BE2C (cell line): ENCODE measurements at places on chromosomes 13 and 19.

GRCh38 chr19:11355160-11356073, at the start of gene PLPPR2:
Gene PLPPR2 (plus strand): TSS chr19:11355432. CDS start chr19:11357674, 2,242 bp downstream.
- peak; percentile 99 for DNase-seq

- DNase-seq, result no peak
Observed at GRCh38 chr19:5106191-5106726, 137.3 kb downstream of the KDM4B start.

- DNase-seq, result no peak
Observed at GRCh38 chr13:82477436-82477835, 1404.8 kb downstream of the SLITRK1 start.

DNA sequence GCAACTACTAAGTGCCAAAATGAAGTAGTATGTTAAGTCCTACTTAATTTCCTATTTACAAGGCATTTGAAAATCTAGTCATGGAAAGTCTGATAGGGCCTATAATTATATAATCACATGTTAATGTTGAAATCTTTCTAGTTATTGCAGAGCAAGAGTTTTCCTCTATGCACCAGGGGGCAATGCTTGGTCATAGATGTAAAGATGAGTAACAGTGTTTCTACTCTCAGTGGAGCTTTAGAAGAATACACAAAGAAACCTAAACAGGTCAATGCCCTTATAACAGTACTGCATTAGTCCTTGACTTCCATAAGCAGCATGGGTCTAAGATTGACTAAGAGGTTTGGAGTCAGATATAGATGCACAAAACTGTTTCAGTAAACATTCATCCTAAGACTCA, 218.7 kb downstream of the KCTD12 start:
- DNase-seq, result peak; percentile 19

- DNase-seq, result no peak
Observed at GRCh38 chr13:66875264-66875663, 354.9 kb downstream of the PCDH9 start.

GRCh38 chr19:5083547-5083965, 114.6 kb downstream of the KDM4B start:
- no peak for DNase-seq

GRCh38 chr19:14115756-14116155, 1.8 kb downstream of the PRKACA start:
- no peak for DNase-seq

DNA sequence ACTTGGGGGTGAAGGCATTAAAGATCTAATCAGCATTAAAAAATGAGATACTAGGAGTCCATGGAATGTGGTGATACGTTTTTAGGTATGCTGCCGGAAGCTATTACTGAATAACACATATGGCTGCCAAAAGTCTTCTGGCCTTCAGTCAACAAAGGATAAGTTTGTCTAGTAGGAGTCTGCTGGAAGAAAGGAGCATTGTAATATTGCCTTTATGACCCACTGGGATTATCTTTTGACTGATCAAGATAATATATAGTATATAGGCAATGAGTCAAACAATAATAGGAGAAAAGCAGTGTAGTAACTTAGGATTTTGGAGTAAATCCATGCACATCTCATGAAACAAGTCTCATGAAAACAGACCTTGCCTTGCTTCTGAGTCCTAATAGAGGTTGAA, 295.4 kb downstream of the SLITRK6 start:
- DNase-seq, result no peak

- no peak for DNase-seq
Observed at GRCh38 chr19:1944088-1944915, 3.3 kb downstream of the CSNK1G2 start.

GRCh38 chr13:75788481-75788981, 152.4 kb downstream of the LMO7 start:
- DNase-seq, result no peak

- DNase-seq, result peak; percentile 64
Observed at GRCh38 chr19:48724796-48725753, 5.5 kb upstream of the MAMSTR start.

GRCh38 chr19:57850553-57851017, 926 bp downstream of the ZNF587 start:
- peak; percentile 23 for DNase-seq

DNA sequence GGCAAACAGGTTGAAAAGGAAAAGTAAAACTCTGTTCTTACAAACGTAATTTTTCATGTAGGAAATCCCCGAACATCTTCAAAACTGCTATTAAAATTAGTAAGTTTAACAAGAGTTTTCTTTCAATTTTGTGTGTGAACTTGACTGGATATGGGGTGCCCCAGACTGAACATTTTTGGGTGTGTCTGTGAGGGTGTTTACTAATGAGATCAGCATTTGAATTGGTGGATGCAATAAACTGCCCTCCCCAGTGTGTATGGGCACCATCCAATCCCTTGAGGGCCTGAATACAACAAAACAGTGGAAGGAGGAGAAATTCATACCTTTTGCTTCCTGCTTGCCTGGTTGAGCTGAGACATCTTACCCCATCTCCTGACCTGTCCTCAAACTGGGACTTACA, 11.8 kb downstream of the HAUS8 start:
- no peak for DNase-seq

GRCh38 chr19:56321254-56321988, 6.8 kb upstream of the ZSCAN5A start:
- no peak for DNase-seq

DNA sequence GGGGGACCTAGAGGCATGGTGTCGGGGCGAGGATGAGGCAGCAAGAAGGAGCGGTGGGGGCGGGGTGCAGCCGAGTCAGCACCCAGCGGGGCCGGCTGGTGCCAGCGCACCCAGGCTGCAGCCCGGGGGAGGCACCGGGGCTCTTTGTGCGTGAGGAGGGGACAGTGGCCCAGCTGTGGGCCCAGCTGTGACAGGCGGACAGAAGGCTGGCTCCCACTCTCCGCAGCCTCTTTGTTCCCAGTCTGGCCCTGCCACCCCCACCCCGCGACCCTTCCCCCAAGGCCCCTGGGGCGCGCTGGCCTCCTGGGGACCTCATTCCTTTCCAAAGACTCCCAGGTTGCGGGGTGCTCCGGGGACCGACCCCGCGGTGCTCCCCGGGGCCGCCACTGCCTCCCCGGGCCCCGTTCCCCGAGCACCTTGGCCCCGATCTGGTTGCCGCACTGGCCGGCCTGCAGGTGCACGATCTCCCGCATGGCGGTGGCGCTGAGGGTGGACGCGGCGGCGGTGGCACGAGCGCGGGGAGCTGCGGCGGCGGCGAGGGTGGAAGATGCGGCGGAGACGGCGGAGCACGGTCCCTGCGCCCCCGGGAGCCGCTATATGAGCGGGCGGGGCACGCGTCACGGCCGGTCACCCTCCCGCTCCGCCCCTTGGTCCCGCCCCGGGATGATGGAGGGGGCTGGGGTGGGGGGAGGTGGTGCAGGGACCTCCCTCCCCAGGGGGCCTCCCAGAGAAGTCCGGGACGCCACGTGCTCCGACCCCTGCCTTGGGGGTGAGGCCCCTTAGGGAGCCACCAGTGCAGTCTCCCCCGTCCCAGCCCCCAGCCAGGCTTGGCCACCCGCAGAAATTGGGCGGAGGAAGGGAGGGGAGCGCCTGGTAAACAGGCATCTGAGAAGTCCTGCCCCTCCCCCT, at the start of gene TUBB4A:
Gene TUBB4A, minus strand, starts transcription at position 570 of the 909 bp plus-strand sequence. Its CDS starts 97 bp downstream, at position 473.
- peak; percentile 29 for DNase-seq

DNA sequence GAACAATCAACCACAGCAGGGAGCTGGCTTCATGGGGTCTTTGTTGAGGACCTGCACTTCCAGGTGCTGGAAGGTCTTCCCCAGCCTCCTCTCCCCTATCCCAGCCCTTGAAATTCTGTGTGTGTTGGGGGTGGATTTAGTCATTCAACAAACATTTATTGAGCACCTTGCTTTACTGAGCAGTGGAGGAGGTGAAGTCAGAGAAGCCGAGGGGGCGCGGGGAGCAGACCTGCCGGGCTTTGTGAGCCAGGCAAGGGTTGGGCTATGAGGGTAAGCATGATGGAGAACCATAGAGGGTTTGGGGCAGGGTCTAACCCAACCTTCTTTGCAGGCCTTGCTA, 3.5 kb upstream of the C19orf85 start:
- DNase-seq, result no peak

GRCh38 chr19:3969435-3970312, 1.2 kb downstream of the DAPK3 start:
- no peak for DNase-seq

- peak; percentile 97 for DNase-seq
Observed at GRCh38 chr19:41373993-41374392, 2.3 kb upstream of the TMEM91 start.

GRCh38 chr13:95677564-95678266, 776 bp downstream of the DNAJC3 start:
- no peak for DNase-seq

DNA sequence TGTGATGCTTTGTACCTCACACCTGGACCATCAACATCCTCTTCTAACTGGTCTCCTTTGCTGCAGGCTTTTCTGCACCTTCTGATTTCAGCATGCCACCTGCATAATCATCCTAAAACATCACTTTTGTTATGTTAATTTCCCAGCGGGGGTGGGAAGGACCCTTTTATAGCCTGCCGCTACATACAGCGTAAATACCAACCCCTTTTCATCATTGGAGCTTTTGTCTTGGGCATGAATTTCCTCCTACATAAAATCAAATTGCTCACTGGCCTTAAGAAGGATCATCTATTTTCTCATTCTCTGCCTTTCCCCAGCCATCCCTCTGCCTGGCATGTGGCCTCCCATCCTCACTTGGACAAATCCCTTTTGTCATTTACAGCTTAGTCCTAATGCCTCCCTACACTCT, 124.7 kb downstream of the RBM26 start:
- no peak for DNase-seq

GRCh38 chr19:47641891-47642485, 33.1 kb downstream of the BICRA start:
- DNase-seq, result no peak

- DNase-seq, result no peak
Observed at GRCh38 chr19:32289566-32290210, 55.7 kb upstream of the ZNF507 start.

GRCh38 chr13:52644108-52644507, 1.9 kb downstream of the HNRNPA1L2 start:
- DNase-seq, result no peak
